ENCODE measurements at places on chromosomes 6 and 20.

GRCh38 chr20:19423097-19423899 lies 210.9 kb downstream of the SLC24A3 start:
- no peak for DNase-seq

DNA sequence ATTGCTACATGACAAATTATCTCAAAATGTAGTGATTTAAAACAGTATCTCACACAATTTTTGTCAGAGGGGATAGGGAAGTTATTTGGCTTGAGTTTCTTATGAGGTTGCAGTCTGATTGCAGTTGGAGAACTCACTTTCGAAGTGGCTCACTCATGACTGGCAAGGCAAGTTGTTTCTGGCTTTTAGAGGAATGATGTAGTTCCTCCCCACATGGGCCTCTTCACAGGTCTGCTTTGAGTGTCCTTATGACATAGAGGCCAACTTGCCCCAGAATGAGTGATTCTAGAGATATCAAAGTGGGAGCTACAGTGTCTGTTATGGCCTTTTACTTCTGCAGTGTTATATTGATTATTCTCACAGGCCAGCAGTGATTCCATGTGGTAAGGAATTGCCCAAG lies 6.1 kb downstream of the DOP1A start:
- no peak for DNase-seq

DNA sequence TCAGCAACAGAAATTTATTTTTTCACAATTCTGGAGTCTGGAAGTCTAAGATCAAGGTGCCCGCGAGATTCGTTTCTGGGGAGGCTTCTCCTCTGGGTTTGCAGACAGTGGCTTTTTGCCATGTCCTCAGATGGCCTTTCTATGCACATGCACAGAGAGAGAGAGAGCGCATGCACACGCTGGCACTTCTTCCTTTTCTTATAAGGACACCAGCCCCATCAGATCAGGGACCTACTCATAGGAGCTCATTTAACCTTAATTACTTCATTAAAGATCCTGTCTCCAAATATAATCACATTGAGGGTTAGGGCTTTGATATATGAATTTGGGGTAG lies 260.7 kb upstream of the PLCB4 start:
- no peak for DNase-seq

DNA sequence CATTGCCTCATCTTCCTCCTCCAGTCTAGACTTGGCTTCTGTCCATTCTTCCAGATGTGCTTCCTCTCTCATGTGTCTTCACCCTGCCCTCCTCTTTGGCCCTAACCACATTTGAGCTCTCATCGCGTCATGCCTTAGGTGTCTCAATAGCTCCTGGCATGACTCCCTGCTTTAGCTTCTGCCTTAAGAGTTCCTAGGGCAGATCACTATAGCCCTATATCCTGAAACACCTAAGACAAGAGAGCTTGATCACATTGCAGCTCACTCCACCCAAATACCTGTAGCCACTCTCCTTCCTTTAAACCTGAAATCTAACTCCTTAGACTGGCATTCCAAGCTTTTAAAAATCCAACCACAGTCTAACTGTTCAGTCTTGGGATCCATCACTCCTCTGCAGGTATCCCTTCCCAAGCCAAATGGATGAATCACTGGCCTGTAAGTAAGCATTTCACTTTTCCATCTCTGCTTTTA lies 69.0 kb upstream of the STXBP5 start:
- peak; percentile 99 for DNase-seq

GRCh38 chr20:6036213-6036612 lies 17.6 kb downstream of the LRRN4 start:
- DNase-seq, result no peak

- peak; percentile 40 for DNase-seq
Measured at GRCh38 chr20:5056801-5057599, 55.7 kb upstream of the SLC23A2 start.

- DNase-seq, result peak; percentile 62
Measured at GRCh38 chr6:53793318-53794136, 1.3 kb upstream of the LRRC1 start.

Data from fibroblast of pulmonary artery (primary cell).